SHP77 treated with DMSO at 0.1 percent for 48 hours (cell line): ENCODE measurements at places on chromosomes 3 and 15.

- DNase-seq, result no peak
Observed at GRCh38 chr15:99763827-99764226, 30.6 kb upstream of the LYSMD4 start.

GRCh38 chr15:50100486-50100885 is 18.5 kb downstream of the ATP8B4 start:
- DNase-seq, result no peak

DNA sequence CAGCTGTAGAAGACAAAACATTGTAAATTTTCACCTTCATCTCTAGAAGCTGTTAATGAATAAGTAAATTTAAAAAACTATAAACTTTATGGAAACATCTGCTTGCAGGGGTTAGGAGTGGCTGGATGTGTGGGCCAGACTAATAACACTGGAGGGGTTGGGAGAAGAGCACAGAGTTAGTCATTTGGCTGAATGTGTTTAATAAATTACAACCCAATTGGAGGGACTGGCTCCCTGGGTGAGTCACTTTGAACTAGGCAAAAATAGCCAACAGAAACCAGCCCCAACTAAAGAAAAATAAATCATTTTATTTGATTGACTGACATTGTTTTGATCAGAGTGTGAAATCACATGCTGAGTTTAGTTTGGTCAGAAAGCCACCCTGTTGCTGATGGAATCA is 21.8 kb downstream of the DGKG start:
- no peak for DNase-seq

- DNase-seq, result no peak
Observed at GRCh38 chr3:172367205-172368105, 80.8 kb downstream of the GHSR start.

DNA sequence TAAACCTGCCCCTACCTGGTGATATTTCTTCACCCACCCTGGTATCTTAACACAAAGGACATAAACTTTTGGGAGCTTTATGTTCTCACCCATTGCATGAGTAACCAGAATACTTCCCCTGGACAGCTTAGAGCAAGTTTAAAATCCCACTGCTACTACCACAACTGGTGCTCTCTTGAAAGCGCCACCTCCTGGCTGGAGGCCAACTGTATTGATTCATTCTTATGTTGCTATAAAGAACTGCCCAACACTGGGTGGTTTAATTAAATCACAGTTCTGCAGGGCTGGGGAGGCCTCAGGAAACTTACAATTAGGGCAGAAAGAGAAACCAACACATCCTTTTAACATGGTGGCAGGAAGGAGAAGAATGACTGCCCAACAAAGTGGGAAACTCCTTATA is 592.4 kb downstream of the EPHA3 start:
- no peak for DNase-seq

DNA sequence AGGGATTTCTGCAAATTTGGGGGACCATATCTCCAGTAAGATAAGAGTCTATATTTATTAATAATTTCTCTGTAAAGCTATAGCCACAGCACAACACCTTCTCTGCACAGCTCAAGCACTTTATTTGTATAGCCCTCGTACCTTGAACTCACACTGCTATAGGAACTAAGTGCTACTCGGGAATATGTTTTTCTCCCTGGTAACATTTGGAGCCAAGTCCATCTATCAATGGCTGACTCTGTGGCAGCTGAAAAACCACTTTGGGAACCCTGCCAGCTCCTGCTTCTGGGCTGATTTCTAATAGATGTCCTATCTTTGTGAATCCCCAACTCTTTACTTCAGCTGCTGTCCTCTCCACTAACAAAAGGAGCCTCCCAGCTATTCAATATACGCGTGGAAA is 298.5 kb downstream of the GBE1 start:
- no peak for DNase-seq

- DNase-seq, result no peak
Observed at GRCh38 chr15:67405208-67406191, 115.4 kb upstream of the C15orf61 start.

- DNase-seq, result no peak
Observed at GRCh38 chr3:43248185-43248583, 38.2 kb upstream of the SNRK start.

DNA sequence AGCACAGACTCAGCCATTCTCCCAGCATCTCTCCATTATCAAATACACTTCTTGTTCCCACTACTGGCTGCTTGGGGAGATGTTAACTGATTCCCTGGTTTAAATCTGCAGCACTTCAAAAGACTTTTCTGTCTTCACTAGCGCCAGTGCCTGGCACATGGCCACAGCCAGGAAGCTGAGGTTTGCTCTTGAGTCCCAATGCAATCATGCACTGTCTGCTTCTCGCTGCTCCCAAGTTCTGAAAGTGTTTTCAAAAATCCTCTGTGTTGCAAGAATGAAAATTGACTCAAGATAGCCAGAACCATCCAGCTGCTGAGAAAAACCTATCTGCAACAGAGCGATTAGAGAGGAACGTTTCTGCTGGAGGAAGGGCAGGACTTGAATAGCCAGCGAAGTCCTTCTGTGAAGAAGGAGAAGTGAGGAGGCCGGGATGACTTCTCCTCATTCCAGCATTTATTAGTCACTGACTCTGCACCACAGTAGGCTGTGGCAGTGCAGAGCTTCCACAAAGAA is 358.4 kb upstream of the NR2F2 start:
- no peak for DNase-seq

DNA sequence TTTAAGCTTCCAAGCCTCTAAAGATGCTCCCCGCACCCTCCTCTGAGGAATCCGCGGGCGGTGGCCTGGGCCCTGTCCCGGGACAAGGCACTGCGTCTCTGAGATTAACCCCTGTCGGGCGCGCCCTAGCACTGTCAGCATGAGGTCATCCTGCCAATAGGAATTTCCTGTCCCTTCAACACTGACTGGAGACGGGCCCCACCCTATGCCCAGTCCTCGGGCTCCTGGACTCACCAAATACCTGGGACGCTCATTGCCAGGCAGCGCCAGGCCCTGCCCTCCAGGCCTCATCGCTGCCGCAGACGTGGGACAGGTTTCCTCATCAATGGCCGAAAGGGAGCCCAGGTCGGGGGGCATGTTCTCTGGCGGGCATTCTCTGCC is 67.6 kb upstream of the SH3GL3 start:
- no peak for DNase-seq

- no peak for DNase-seq
Observed at GRCh38 chr3:135641761-135642160, 323.8 kb upstream of the PPP2R3A start.

GRCh38 chr3:136990826-136991225 is 33.0 kb downstream of the IL20RB start:
- DNase-seq, result no peak

DNA sequence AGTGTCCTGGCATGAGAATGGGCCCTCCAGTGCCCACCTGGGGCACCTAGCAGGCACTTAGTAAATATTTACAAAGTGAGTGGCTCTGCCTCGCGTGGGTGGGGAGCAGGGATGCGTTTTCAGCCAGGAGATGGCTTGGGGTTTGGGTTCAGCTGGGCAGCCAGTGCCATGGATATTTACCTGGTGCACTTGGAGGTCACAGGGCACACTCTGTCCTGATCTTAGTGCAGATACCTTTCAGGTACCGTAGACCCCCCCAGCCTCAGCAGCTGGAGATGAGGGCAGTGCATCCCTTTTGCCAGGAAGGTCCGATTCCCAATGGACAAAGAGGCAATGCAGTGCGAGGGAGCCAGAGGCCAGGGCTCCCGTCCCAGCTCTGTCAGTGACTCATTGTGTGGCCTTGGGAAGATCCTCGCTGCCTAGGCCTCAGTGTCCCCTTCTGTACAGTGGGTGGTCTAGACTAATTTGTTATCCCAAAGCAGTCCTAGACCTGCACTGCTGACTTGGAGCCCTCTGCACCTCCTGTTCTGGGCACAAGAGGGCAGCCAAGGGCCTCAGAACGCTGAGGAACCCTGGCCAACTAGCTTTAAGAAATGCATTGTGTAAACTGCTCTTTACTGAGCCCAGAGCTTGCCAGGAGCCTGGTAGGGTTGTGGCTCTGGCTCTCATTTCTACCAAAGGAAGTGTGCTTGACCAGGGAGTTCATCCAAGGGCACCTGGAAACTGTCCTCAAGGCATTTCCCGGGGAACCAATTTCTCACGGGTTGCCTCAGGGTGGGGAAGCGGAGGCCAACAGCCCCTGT is 16.0 kb downstream of the HDAC11 start:
- no peak for DNase-seq

GRCh38 chr3:59388555-59389270 is 338.9 kb upstream of the CFAP20DC start:
- no peak for DNase-seq

DNA sequence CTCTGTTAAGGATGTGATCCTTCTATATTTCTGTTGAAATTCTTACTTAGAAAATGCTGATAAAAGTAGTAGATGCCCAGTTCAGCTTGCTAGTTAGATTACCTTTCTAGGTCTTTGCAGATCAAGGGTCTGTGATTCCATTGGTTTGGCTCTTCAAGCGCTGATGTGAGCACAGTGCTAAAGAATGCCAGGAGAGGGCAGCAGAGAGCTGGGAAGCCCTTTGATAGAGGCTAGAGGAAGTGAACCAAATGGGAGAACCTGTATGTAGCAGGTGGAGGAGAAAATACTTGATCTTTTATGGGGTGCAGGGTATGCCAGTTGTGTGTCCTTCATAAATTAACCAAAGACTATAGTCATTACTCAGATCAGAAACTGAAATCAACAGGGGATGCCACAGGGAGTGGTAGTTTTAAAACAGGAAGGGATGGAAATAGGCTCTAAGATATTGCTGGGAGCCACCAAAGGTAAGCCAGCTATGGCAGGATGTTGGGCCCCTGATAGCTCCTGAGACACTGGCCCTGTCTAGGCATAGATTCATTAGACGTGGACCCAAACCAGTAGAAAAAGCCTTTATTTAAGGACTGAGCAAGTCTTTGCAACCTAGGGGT is 677.4 kb downstream of the SQOR start:
- DNase-seq, result peak; percentile 18

- no peak for DNase-seq
Observed at GRCh38 chr3:141578202-141578973, 91.6 kb downstream of the RASA2 start.

- DNase-seq, result no peak
Observed at GRCh38 chr15:70023769-70024491, 73.8 kb downstream of the TLE3 start.

DNA sequence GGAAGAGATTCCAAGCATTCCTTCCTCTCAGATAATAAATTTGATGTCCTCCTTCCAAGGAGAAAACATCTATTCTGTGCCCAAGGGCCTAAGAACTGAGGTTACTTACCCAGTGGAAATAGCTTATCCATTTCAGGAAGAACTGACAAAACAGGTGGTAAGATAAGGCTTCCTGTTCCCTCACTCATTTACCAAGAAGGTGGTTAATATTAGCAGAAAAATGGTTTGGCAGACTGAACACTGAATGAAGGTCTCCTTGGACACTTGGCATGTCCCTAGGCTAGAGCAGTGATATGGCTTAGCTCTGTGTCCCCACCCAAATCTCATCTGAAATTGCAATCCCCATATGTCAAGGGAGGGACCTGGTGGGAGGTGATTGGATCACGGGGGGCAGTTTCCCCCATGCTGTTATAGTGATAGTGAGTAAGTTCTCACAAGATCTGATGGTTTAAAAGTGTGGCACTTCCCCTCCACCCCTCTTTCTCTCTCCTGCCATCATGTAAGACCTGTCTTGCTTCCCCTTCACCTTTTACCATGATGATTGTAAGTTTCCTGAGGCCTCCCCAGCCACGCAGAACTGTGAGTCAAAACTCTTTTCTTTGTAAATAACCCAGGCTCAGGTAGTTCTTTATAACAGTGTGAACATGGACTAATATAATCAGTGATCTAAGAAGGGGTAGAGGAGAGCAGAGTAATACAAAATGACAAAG is 127.4 kb downstream of the ST8SIA2 start:
- no peak for DNase-seq

DNA sequence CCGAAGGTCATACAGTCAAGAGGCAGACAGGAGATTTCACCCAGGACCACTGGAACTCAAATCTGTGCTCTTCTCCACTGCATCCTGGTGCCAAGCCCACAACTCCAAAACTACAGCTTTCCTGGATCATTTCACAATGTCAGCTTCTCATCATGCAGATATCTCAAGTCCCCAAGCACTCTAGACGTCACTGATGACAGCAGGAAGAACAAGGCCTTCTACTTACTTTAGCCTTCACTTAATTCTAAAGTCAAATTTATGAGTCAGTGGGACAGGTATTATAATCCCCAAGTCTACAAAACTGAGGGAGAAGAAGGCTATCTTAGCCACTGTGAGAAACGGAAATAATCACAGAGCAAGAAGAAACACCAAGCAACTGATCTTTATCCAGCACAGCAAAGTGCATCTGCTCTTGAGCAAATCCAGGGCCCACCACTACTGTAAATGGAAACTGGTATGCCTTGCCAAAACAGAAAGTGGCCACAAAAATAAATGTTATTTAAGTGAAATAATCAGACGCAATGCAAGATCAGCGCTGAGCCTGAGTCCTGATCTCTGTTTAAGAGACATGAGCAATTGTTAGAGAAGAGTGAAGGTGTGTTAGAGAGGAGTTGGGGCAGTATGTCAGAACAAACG is 928 bp downstream of the RAD18 start:
- no peak for DNase-seq

DNA sequence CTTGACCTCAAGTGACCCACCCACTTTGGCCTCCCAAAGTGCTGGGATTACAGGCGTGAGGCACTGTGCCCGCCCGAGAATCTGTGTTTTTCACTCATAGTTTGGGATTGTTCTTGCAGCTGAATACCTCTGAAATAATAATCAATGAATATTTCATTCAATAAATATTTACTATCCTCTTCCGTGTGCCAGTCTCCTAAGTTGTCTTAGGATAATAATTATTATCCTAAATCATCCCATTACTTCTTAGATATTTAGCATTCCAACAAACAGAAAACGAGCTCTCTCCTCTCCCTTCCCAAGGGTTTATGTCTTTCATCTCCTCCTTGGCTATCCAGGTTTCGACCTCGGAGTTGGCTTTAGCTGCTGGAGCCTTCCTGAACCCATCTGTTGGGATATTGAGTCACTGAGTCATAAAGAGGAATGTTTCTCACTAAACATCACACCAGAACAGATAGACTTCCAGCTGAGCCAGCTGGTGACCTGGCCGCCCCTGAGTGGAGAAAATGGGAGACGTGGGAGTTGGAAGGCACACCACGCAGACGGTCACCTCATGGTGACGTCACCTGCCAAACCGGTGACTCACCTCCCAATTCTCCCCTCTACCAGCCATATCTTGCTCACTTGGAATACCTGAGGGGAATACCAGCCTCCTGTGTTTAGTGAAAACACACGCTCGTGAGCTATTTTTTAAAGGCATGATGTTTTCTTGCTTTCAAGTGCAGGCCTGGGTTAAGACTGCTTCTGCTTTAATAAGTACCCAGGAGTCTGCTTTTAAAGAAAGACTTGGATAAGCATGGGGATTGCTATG is 43.9 kb downstream of the BHLHE40 start:
- DNase-seq, result no peak

GRCh38 chr3:15536856-15537255 is 15.3 kb upstream of the COLQ start:
- DNase-seq, result no peak

GRCh38 chr15:78362716-78363380 is 22.7 kb downstream of the CRABP1 start:
- no peak for DNase-seq

- no peak for DNase-seq
Observed at GRCh38 chr3:168021737-168022450, 73.8 kb downstream of the GOLIM4 start.
